Omental fat pad (tissue), 4 donors: ENCODE measurements at places on chromosomes 12 and 14.

- no peak for DNase-seq
These were observed 68.6 kb upstream of the MAX start for GRCh38 chr14:65170768-65171507.

- DNase-seq, result no peak
These were observed 12.0 kb downstream of the AQP6 start for GRCh38 chr12:49984476-49985359.

DNA sequence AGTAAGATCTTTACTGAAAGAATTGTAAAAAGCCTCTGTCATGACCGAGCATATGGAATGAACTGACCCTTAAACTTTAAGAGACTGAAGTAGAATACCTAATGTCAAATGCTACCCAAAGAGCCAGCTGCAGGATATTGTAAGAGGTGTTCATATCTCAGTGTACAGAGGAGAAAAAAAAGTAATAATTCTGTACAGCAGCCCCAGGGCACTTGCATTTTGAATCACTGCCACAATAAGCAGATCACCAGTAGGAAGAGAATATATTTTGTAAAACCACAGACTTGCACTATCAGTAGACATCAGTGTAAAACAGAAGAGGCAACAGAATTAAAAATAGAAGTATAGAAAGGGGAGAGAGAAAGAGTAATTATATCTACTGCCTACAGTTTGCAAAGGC, 162.6 kb downstream of the PPFIA2 start:
- DNase-seq, result no peak

DNA sequence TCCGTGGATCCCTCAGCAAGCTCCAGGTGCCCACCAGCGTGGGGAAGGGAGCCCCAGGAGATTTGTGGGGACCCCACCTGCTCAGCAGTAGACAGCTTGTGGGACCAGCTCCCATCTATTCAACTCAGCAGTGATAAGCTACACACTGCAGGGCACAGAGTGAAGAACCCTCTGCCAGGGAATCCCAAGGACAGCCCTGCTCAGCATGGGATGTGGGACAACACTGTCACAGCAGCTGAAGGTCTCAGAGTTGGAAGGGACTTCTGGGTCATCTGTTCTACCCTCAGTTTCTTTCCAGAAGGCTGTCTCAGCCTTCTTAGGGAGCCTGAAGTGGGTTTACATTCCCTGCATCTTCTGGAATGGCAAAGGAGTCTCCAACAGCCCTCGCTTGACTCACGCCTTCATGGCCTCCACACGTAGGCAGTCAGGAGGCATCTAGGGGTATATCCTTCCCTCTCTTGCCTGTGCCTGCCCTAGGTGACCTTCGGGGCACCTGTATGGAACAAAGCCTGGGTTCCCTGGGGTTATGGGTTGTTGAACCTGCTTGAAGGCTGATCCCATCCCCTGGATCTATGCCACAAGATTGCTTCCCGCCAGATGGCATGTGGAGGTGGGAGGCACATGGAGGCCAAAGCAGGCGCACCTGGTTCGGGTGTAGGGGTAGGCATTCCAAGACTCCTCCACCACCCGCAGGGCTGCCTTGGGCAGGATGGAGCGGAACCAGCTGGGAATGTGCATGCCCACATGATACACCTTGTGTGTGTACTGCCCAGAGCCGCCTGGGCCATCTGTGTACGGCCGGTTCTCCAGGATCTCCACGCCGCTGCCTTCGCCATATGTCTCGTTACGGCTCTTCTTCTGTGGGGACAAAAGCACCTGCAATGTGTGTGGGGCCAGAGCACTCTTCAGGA, 33.0 kb downstream of the ARL6IP4 start:
- no peak for DNase-seq

DNA sequence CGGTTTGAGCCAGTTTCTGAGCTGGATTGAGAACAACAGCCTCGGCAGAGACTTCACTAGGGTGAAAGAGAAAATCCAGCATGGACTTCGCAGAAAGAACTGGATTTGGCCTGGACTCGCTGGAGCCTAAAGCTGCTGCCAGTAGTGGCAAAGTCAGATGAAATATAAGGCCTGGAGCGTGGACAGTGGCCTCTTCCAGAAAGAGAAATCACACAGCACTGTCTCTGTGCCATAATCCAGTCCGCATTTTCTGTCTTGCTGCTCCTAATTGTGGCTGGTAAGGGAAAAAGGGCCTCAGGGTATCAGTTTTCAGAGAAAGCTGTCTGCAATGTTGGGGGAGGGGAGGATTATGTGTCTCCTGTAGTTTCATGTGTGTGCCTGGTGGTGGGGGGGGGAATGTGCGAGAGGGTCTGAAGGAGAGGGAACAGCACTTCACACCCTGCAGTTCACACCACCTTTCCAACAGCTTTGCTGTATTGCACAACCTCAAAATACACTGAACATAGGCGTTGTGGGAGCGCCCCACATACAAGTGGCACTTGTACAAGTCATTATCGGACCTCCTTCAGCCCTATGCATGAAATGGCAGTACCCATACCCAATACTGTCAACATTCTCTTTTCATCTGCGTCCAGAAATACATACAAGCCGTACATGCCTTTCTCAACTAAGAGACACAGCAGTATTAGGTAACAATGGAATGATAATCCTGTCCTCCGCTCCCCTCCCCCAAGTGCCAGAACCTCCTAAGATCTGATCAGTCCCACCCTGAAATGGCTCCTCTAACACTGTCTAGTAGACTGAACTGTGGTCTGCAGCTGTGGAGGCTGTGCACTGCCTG, 107.5 kb upstream of the ATF7IP start:
- DNase-seq, result peak; percentile 99

GRCh38 chr12:92133795-92134637, 11.6 kb downstream of the BTG1 start:
- DNase-seq, result no peak

- no peak for DNase-seq
These were observed 1.0 kb upstream of the CAMKK2 start for GRCh38 chr12:121297435-121297991.

DNA sequence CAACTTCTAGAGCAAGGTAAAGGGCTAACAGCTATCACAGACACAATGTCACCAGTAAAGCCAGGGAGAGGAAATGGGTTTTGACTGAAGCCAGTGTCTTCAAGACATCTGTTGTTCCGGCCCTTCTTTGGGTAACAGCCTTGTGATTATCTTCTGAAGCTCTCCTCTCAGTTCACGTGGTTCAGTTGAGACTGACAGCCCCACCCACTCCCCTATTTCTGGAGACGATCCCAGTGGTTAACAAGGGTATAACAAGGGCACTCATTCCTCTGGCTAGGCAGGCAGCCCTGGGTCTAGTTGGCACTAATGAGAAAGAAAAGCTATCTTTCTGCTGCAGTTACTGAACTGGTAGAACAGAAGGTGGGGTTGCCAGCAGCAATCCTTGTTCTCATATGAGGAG, 6.9 kb downstream of the GNPTAB start:
- no peak for DNase-seq

DNA sequence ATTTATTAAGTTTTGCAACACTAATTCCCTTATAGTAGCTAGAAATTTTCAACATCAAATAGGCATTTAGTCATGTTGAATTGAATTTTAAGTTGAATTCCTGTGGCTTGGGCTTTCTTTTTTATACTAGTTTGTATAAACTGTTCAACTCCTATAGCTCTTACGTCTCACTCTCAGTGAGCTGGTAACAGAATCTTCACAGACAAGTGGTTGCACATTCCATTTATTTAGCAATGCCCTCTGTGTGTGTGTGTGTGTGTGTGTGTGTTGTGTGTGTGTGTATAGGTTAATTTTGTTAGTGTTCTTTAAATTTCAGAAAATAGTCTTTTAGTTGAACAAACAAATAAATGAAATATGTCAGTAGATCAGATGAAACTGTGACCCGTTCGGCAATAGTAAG, 425.0 kb downstream of the NPAS3 start:
- DNase-seq, result no peak

- DNase-seq, result no peak
These were observed 386 bp downstream of the HDAC7 start for GRCh38 chr12:47819138-47819895.

- no peak for DNase-seq
These were observed 157.5 kb downstream of the NRXN3 start for GRCh38 chr14:78327426-78328221.

DNA sequence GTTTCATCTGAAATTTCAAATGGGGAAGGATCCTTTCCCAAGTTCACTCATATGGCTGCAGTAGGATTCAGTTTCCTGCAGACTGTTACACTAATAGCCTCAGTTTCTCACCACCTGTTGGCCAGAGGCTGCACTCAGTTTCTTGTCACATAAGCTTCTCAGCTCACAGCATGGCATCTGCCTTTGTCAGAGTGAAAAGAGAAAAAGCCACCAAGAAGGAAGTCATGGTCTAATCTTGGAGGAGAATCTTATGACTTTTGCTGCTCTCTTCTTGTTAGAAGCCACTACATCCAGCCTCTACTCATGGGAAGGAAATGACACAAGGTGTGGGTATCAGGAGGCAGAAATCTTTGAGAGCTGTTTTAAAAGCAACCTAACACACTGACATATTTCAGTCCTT, 39.4 kb upstream of the BTG1 start:
- no peak for DNase-seq

DNA sequence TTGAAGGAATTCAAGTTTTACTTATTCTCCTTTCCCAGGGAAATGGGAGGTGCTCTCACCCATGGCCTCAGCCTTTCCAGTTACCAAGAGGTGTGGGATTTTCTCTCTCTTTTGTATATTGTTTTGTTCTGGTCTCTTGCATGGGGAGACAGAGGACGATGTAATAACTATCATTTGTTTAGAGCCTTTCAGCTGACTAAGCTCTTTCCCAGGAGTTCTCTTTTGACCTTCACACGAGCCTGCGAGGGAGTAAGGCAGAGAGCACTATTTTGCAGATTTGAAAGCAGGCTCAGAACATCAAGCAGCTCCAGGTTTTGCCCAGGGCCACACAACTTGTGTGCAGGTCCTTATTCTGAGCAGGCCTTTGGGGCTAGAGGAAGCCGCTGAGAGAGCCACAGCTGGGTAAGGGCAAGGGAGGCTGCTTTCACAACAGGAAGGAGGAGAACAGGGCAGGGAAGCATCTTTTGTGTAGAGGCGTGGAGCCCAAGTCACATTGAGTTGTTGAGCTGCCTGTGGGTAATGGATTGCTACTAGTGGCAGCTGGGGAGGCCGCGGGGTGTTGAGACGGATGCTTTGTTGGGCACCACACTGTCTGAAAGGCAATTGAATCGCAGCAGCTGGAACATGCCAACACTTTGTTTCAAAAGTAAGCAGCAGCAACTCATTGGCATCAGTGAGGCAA, 116.2 kb downstream of the PRMT8 start:
- DNase-seq, result no peak

DNA sequence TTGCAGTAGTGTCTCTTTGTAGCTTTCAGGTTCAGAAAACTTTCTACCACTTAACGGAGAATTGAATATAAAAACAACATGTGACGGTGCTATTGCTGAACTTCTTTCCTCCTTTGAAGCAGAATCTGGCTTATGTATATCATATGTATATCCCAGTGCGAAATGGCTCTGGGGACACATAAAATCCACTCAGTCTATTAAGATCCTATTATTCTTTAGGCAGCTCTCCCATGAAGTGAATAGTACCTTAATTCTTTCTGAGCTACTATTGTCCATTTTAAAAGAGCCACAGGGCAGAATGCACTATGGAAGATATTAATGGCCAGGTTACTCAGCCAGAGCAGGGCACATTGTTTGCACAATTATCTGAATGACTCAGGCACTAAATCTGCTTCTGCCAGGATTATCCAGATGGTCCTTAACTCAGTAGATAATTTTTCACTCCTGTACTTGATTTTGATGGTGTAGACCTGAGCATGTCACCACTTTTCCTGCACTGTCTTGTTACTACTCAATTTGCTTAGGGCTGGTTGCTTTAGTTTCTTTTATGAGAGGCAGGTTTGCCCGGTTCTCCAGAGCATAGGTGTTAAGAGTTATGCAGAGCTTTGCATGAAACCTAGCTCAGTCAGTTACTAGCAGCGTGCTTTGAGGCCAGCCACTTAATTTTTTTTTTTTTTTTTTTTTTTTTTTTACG, 5.5 kb downstream of the CNTN1 start:
- no peak for DNase-seq

DNA sequence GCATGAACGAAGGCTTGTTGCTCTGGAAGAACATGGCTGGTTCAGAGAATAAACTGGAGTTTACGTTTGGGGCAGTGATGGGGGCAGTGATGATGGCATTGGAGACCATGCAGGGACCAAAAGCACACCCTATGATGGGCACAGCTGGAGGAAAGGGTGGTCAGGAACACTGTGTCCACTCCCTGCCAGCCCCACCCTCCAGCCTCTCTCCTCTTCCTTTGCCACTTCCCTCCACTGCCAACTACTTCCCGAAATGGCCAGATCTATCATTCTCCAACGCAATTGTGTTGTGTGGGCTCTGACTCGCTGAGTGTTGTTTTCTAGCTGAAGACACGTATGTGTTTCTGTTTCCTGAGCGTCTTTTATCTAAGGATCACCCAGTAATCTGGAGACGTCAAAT, 39.3 kb upstream of the GSG1 start:
- DNase-seq, result no peak
